NK-92 treated with Interleukin-12 subunit alpha and Interleukin-12 subunit beta, amount 100 ng/mL, for 24 hours (cell line): ENCODE measurements at places on chromosomes 6 and 20.

- no peak for DNase-seq
Measured at GRCh38 chr6:140105241-140105640, 730.8 kb upstream of the CITED2 start.

DNA sequence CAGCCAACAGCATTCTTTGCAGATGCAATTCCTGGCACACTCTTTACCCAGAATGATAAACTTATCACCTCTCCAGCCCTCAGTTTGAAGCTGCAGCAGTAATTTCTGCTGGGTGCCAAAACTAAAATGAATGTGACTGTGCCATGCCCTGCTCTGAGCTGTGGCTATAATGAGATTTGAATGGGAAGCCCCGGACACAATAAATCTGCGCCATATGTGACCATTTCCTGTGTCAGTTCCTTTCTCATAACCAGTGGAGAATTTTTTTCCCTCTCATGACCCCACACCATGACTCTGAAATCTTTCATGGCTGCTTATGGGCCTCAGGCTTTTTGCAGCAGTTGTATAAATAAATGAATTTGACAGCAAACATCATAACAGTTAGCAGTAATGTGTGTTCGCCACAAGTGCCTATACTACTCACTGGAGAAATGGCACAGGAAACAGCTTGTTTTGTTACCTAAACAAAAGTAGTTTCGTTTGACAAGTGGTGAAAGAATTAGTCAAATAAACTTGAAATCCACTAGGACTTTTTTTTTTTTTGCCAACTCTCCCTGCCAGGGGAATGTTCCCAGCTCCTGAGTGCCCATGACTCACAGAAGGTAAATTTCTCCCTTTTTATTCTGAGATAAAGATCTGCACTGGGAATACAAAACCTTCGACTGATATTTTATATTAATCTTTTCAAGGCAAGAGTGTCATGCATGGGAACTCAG lies 408.4 kb downstream of the PKHD1 start:
- no peak for DNase-seq

- DNase-seq, result no peak
Measured at GRCh38 chr20:46401478-46401860, 4.9 kb downstream of the ELMO2 start.

DNA sequence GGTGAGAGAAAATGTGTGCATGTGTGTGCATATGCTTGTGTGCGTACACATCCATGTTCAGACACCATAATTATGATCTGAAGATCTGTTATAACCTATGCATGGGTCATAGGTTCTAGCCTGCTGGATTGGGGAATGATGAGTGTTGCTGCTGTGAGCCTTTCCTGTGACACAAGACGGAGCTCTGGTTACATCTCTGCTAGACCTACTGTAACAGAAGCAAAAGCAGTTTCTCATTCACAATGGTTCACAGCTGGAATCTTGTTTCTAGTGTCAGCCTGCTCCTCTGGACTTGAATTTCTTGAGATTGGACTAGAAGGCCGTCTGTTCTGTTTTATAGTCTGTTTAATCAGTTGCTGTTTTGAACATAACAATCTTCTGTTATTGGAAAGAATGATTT lies 40.1 kb downstream of the DEFB114 start:
- no peak for DNase-seq

- no peak for DNase-seq
Measured at GRCh38 chr6:138188278-138188941, 26.7 kb downstream of the ARFGEF3 start.

DNA sequence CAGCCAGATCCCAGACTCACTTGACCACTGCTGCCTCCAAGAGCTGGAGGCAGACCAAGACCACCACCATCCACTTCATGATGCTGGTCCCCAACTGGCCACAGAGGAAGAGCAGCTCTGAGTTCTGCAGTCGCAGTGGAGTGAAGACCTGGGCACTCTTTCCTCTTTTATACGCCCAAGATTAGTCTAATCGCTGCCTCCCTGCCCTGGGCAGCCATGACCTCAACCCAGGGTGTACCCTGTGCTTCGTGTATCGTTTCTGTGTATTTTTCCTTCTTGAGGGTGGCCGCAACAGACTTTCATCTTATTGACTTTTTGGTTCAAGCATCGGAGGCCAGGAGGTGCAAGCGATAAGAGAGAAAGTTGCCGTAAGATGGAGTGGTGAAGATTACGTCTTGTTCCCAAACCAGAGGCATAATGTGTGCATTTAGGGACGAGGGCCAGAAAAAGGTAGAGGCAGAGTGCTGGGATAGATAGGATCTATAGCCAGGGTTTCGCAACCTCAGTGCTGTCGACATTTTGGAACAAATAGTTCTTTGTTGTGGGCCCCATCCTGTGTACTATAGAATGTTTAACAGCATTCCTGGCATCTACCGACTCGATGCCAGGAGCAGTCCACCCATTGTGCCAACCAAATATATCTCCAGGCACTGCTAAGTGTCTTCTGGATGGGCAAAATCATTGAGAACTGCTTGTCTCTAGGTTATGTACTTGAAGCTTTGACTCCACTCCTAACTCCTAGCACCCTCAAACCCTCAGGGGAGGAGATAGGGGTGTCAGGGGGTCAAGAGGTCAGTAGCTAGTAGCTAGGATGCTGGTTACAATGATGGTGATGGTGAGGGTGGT lies at the start of gene PGC:
PGC (minus strand) TSS at position 142 of the 846 bp plus-strand sequence; CDS start at position 79, 63 bp downstream.
- no peak for DNase-seq

DNA sequence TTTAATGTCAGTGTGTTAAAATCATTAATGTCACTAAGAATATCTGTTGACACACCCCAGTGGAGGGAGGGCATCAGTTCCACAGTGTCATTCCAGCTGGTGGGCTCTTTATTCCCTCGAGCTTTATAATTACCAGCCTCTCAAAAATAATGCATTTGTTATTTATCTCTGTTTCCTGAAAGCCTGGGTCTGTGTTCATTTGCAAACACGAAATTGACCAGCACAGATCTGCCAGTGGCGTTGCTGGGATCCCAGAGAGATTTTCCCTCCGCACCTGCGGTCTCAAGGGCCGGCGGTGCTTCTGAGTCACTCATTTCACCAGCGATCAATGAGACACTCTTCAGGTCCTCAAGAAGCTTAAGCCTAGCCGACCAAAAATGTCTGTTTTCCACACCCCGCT lies 5.7 kb upstream of the PYGB start:
- DNase-seq, result no peak

DNA sequence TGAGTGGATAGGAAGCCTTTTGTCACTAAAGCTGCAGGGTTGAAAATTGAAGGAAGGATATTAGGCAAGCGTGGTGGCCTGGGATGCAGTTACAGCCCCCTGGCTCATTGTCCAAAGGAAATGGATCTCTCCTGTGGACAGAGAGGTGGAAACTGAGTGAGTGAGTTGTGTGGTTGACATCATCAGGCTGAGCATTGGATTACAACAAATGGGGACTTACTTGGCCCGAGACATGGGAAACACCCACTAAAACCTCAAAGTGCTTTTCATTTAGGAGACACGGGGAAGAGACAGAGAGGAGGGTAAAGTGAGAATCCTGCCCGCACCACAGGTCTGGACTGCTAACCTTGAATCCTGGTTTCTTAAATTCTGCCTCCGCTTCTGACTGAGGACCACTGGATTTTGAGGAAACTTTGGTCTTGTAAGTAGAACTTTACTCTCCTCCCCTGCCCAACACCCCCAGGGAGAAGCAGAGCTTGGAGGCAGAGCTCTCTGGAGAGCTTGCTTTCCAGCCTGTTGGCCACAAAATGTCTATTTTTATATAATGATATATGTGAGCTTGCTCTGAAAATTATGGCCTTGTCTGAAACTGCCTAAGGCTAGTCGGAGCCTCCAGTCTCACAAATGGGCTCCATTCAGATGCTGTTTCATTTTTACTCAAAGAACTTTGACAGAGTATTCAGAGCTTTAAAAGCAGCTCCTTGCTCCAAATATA lies at the start of gene PKIG:
PKIG (plus strand) TSS at position 269 of the 715 bp plus-strand sequence. CDS start 31,978 bp downstream, outside the sequence.
- no peak for DNase-seq

GRCh38 chr20:49161428-49162152 lies 26.5 kb downstream of the STAU1 start:
- DNase-seq, result no peak

DNA sequence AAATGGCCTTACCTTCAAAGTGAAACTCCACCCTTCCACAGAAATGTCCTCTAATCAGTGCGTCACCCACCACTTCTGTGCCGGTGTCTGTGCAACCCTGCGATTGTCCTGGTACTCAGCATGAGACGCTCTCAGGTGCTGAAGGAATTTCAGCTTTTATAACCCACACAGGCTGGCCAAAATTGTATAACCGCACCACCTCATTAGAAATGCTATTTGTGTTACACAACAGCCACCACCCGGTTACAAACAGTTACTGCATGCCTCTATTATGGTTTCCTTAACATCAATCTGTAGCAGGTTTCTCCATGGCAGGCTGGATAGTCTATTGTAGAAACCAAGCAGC lies 51.5 kb downstream of the SLC23A2 start:
- no peak for DNase-seq

GRCh38 chr6:26172608-26172968 lies 85.4 kb downstream of the HFE start:
- DNase-seq, result no peak

DNA sequence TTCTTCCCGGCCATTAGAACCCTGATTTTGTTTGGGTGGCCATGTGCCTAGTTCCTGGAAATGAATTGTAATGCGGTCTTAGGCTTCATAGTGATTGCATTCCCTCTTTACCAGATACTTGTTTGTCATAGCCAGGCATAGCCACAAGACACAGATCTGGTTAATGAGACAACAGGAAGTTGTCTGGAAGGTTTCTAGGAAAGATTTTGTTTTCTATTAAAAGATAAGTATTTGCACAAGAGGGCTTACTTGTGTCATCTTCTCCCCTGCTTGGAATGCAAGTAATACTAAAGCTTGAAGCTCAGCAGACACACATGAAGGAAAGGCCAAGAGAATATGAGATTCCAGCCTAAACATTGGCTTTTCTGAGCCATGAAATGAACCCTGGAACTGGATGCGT lies 12.9 kb downstream of the FARS2 start:
- no peak for DNase-seq

GRCh38 chr6:42088101-42088591 lies 37.8 kb downstream of the TAF8 start:
- no peak for DNase-seq

- DNase-seq, result no peak
Measured at GRCh38 chr6:100657678-100658330, 193.1 kb upstream of the SIM1 start.

DNA sequence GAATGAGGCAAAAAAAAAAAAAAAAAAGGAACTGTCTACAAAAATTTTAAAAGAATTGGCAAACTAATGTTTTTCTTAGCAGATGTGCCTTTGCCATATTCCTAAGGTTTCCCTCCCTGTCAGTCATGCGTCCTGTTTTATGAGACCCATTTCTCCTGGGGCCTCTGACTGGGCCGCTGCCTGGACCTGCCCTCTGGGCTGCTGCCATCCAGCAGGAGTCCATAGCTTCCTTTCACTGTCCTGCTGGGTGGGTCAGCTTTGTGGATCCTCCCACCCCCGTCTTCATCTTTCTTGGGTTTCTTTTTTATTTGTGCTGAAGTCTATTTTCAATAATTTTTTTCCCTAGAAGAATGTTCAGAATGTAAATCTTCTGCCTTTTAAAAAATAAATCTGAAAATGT lies 110.8 kb upstream of the SCP2D1 start:
- DNase-seq, result no peak

DNA sequence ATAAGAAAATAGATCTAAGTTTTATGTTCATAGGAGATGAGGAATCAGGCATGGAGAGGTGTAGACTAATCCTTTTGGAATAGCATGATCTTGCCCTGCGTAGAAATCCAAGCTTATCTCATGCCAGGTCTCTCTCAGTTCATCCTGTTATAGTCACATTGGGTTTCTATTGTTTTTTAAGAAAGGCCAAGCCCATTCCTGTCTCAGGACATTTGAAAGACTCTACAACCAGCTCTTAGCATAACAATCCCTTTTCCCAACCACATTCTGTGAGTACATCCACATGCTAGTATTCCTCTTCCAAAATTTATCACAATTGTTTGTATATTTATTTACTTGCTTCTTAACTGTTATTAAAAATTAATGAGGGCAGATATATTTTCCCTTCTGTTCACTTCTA lies 130.3 kb downstream of the MMUT start:
- no peak for DNase-seq

DNA sequence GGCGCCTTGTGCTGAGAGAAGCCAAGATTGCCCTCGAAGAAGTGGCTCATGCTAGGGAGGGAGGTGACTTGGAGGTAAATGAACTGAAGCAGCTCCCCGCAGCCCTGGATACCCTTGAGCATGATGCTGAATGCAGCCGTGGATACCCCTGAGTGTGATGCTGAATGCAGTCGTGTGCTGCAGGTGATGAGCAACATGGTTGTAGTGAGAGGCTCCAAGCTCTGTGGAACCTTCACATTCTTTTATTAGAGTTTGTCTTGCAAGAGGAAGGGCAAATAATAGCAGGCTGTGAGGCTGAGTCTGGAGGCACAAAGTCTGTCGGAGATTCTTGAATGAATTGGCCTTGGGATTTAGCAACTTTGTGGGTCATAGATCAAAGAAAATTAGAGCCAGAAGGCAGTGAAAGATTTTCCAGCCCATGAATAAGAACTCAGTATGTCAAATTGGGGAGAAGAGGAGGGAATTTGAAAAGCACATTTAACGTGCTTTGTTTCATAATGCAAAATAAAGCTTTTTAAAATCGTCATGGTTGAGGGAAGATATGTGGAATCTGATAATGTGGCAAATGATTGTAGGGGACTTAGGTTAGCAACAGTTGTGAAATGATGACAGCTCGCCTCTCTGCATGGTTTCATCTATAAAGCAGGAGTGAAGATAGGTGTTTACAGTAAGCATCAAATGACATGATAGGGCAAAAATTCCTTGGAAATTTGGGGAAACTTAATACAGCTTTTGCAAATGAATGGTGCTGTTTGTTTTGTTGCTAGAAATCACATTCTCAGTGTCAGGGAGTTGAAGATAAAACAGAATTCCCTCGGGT lies 120.1 kb upstream of the TIAM2 start:
- no peak for DNase-seq

- DNase-seq, result no peak
Measured at GRCh38 chr6:7249391-7249790, 63.6 kb downstream of the SSR1 start.

DNA sequence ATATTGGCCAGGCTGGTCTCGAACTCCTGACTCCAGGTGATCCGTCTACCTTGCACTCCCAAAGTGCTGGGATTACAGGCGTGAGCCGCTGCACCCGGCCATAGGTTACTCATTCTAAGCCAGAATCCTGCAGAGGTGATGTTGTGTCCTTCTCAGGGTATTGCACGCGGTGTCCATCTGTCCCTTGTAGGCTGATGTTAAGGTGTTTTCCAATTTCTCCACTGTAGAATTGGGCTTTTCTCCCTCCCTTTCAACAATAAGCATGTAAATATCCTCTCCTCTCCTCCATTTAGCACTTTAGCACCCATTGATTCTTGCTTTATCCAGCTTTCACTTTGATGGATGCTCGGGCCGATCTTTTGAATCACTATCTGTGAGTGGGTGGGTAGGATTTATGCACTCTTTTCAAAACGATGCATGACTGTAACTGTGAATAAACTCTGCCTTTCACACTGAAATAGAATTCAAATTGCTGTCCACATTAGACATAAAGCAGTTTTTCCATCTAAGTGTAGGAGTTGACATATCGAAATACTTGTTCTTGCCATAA lies 52.6 kb downstream of the ZBTB2 start:
- no peak for DNase-seq

- no peak for DNase-seq
Measured at GRCh38 chr20:19934792-19935491, 82.2 kb upstream of the NAA20 start.
